ENCODE measurements at places on chromosomes 16 and 17.

- no peak for DNase-seq
Observed at GRCh38 chr17:12627177-12627629, 38.5 kb upstream of the MYOCD start.

GRCh38 chr17:3003296-3004149, 59.9 kb downstream of the OR1D5 start:
- DNase-seq, result no peak

- DNase-seq, result no peak
Observed at GRCh38 chr16:77057161-77057774, 133.7 kb upstream of the MON1B start.

GRCh38 chr16:83300326-83300725, 507.5 kb upstream of the HSBP1 start:
- no peak for DNase-seq

GRCh38 chr17:27540318-27541101, 84.3 kb downstream of the KSR1 start:
- DNase-seq, result no peak

- DNase-seq, result no peak
Observed at GRCh38 chr17:38673707-38674013, 1.1 kb downstream of the EPOP start.

- no peak for DNase-seq
Observed at GRCh38 chr16:81167851-81168250, 70.6 kb upstream of the BCO1 start.

DNA sequence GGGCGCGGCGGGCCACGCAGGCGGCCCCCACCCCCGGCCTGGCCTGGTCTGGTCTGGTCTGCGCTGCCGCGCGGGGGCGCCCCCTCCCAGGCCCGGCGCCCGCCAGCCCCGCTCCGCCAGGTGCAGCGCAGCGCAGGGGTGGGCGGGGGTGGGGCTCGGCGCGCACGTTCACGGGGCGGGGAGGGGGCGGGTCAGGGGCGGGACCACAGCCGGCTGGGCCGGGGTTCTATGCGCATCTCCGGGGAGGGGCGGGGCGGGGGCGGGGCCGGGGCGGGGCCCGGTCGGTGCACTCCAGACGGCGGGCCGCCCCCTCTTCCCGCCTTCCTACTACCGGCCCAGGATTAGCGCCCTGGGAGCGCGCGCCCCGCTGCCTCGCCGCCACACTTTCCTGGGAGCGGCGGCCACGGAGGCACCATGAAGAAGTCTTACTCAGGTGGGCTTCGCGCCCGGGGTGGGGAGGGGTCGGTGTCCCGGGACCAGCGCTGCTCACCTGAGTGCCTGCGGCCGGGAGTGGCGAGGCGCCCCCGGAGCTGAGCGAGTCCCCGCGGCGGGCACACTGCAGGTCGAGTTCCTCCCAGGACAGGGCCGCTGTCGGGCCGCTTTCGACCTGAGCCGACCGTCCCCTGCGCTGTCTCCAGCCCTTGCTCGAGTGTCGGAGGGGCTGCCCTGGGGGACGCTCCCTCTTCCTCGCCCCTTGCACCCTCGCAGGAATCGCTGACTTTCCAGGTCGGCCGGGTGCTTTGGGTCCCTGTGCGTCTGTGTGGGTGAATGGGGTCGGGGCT, 140.5 kb downstream of the SEC14L1 start:
- DNase-seq, result peak; percentile 72

GRCh38 chr17:78974635-78975591, 4.8 kb downstream of the LGALS3BP start:
- DNase-seq, result no peak

GRCh38 chr17:82830249-82830661, 9.6 kb downstream of the ZNF750 start:
- no peak for DNase-seq

DNA sequence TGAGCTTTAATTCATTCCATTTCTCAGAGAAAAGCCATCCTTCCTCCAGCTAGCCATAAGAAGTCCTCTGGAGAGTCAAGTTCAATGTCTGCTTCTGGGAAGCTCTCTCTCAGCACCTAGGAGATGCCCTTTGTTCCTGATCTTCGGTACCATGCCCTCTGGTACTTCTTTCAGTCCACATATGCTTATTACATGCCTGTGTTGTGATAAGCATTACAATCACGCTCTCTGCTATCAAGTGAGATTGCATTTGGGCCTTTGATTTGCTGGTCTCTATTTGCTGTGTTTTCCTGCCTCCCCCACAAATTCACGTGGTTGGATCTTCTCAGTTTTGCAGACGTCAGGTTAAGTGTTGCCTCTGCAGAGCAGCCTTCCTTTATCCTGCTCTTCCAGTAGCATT, 178.1 kb downstream of the TOX3 start:
- DNase-seq, result no peak

DNA sequence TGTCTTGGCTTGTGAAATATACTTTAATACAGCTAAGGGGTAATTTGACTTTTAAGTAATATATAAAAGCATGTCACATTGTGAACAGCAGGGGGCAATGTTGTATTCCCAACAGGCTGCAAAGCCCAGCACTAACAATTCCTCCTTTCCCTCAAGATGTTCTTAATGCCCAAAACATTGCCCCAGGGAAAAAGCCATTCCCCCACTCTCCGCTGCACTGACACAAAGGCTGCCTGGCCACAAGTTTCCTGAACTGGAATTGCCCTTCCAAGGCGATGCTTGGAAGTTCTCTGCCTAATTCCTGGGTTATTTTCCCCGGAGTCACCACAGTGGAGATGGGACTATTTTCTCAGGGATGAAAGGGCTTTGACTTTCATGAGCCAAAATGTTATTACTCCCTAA, 27.2 kb downstream of the CLEC16A start:
- peak; percentile 49 for DNase-seq

DNA sequence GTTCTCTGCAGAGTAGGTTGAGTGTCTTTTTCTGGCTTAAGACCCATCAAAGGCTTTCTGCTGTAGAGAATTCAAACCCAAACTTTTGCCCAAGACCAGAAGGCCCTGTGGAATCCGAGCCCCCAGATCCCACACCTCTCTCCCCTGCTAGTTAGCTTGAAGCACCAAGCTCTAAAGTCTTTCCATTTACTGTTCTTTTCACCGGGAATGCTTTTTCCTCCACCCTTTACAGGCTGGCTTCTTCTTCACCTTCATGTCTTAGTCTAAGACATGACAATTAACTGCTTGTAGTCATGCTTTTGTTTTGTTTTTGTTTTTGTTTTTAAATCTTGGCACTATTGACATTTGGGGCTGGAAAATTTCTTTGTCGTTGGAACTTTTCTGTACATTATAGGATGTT, 15.5 kb downstream of the HSD17B2 start:
- no peak for DNase-seq

- DNase-seq, result no peak
Observed at GRCh38 chr16:87093804-87094555, 223.2 kb downstream of the C16orf95 start.

- no peak for DNase-seq
Observed at GRCh38 chr16:2699791-2700600, 17.7 kb downstream of the KCTD5 start.

DNA sequence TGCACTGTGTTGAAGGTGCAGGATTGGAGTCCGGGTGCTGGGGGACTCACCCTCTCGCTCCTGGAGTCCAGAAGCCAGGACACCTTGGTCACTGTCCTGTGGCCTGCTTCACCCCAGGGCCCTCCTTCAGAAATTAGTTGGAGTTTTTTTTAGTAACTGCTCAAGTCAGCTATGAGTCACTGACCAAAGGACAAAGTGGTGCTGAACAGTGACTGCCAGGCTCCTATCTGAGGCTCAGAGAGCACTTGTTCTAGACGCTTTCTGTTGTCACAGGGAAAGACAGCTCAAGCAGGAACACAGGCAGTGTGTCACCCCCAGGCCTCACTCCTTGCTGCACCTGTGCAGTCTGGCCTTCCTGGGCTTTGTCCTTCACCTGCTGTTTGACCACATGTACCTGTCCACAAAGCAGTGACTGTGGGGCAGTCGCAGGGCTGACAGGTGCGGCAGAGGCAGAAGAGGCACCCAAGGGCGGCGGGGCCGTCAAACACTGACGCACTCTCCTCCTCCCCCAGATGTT, 4.1 kb upstream of the FAAP100 start:
- DNase-seq, result no peak

GRCh38 chr16:71974068-71974818, 26.0 kb downstream of the PKD1L3 start:
- DNase-seq, result no peak

DNA sequence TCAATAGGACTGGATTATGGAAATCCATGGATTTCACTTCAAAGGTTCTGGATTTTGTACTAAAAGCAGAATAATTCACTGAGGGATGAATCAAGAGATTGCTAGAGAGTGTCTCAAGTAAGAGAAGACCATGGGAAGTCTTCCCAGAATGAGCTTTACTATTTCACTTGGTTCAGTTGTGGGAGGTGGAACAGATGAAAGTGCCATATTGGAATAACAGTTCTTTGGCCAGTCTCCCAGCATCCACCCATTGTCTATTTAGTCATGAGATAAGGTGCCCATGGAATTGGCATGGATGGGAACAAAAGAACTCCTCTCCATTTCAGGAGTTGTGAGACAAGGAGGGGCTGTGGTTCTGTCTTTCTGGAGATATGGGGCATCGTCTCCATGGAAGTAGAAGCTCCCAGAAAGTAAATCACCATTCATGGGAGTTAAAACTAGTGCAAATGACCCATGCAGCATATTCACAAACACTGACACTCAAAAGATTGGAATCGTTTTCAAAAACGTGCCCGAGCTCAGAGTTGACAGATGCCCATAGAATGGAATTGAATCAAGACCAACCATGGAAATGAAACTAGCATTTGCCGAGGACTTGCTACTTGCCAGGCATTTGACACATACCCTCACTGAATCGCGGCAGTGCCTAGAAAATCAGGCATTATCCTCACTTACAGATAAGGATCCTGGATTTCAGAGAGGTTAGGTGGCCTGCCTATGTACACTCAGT, 36.2 kb upstream of the CLEC3A start:
- no peak for DNase-seq

GRCh38 chr16:16966439-16966838, 504.3 kb downstream of the XYLT1 start:
- DNase-seq, result no peak

GRCh38 chr16:30376461-30376902, 1.9 kb downstream of the MYL11 start:
- DNase-seq, result no peak

GRCh38 chr17:40597556-40598300, 32.5 kb upstream of the CCR7 start:
- DNase-seq, result no peak

GRCh38 chr17:41264599-41264998, 579 bp upstream of the KRTAP9-6 start:
- no peak for DNase-seq

DNA sequence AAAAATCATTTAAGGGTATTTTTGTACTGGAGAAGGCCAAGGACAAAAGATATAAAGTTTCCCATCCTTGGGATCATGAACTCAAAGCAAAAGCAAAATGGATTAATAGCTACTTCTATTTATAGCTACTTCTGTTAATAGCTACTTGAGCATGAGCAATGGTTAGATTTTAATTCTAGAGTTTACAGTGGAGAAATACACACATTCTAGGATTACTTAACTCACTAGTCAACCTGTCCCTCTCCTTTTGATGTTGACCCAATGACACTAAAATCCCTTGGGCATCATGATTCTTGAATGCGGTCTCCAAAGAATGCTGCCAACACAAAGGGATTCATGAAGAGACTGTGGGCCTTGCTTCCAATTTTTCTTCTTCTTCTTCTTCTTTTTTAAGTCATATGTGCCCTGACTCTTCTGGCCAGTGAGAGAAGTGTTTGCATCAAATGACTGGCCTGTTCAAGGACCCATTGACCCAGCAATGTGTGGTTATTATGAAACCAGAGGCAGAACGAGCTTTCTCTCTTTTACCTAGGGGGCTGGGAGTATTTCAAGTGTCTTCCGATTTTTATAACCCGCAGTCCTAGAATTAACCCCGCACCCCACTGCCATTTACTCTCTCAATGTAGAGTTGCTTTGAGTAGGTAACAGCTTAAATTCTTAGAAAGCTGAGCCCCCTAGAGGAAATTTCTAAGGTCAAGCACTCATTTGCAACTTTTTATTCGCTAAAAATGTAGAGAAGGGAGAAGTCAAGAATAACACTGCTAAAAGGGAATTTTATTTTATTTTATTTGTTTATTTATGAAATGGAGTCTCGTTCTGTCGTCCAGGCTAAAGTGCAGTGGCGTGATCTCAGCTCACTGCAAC, 34.6 kb downstream of the OTOA start:
- DNase-seq, result no peak

- DNase-seq, result no peak
Observed at GRCh38 chr16:62970851-62971250, 934.6 kb upstream of the CDH8 start.

- no peak for DNase-seq
Observed at GRCh38 chr16:79593074-79593531, 7.4 kb downstream of the MAF start.

DNA sequence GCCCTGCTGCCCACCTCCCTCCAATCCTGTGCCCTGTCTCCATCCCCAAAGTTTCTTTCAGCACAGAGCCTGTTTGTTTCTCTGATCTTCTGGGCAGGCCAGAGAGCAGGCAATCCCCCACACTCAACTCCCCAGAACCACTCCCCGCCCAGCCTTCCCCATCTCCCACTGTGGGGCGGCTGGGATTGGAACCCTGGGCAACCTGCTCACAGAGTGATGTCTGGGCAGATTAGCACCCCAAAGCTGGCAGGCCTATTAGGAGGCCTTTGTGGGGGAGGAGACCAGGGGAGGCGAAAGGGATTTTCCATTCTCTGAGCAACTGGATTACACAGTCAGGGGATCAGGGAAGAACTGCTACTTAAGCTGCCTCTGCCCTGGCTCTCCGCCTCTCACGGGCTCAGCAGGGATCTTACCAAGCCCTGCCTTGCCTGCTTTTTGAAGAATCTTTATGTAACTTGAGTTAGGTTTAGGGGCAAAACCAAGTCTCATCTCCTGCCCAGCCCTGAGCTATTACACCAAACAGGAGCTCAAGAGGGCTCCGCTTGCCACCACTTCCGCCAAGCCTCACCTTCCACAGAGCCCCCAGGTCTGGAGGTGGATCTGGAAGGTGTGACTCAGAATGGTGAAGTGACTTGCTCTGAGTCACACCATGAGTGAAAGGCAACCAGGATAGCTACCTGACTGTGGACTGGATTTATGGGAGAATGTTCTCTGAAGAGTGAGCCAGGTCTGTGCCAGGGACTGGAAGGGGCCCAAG, 16.0 kb upstream of the LHX1 start:
- peak; percentile 45 for DNase-seq

DNA sequence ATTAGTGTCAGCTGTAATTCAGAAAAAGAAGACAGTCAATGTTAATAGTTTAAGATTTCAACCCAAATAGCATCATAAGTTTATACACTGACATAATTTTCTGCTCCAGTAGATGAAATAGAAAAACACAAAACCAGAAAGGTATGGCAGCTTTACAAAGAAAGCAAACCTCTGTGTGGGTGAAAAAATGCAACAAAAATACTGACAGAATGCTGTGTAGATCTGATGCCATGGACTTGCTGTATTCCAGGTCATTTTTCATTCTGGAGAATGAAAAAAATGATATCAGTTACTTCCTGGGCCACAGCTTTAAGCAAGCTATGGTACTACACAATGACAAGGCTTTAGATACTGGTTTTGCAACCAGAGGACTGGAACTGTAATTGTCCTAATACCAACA, 116.0 kb downstream of the MAP2K4 start:
- DNase-seq, result no peak

GRCh38 chr17:69561462-69561861, 147.0 kb downstream of the MAP2K6 start:
- no peak for DNase-seq

Measured in activated CD4-positive, alpha-beta T cell treated with anti-CD3 and anti-CD28 coated beads for 4 hours (primary cell).